Retinal pigment epithelial cell (primary cell): ENCODE measurements at places on chromosomes 7 and 10.

DNA sequence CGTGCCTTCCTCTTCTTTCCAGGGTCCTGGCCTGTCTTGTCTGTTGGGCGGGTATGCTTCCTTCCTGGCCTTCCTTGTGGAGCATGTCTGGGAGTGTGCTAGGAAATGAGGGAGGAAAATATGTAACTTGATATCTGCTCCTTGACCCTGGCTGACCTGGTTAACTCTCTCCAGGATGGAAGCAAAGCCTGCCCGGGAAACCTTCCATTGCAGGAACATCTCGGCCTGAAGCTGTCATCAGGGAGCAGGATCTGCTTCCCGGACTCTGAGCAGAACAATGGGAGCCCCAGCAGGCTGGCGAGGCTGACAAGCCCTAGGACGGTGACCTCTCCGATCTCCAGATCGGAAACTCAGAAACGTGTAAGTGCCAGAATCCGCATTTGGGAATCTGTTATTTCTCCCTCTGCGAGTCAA lies 340.3 kb downstream of the FRMD4A start:
- no peak for DNase-seq

GRCh38 chr7:35263396-35263795 lies 9.5 kb upstream of the TBX20 start:
- DNase-seq, result no peak

GRCh38 chr7:143050931-143051330 lies 1.2 kb upstream of the OR6V1 start:
- DNase-seq, result no peak

DNA sequence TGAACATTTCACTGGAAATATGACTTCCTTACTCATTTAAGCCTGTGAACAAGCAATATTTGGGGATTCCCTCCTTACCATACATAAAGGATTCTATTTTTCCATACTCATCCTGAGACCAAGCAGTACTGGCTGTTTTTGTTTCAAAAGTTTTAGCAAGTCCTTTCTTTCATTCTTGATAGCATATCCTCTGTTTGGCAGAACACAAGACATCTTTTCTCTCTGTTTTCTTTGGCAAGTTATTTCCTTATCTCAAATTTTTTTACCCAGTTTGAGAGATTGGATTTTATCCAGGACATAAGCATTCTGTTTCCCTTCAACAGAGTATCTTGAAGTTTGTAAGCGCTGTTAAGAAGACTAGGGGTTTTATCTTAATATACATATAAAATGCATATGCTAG lies 3.0 kb upstream of the WASL start:
- no peak for DNase-seq

- DNase-seq, result no peak
Measured at GRCh38 chr7:116241291-116241690, 31.0 kb downstream of the TES start.

- no peak for DNase-seq
Measured at GRCh38 chr7:6323967-6324701, 51.7 kb upstream of the CYTH3 start.

DNA sequence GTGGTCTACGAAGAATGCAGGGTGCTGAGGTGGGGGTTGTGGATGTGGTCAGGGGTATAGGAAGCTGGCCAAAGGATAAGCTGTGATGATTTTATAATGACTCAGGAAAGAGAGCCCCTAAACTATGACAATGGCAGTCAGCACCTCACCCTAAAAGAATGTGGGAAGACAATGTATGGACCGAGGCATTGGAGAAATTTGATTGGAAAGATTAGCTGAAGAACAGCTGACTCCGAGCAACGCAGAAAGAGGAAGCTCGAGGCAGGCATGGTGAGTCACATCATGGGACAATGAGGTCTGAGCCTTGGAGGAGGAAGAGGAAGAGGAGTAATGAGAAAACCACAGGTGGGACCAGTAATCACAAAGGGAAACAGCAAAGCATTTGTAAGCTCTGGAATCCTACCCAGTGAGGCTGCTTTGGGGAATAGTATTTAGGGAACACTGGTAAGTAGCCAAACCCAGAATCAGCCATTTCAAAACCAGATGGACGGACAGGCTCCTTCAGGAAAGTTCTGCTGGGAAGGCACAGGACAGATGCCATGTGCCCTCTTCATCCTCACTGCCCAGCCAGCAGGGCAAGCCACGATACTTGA lies 295.4 kb downstream of the PRPF18 start:
- DNase-seq, result peak; percentile 81

- no peak for DNase-seq
Measured at GRCh38 chr7:47411281-47411869, 170.5 kb downstream of the TNS3 start.

GRCh38 chr7:155327590-155328320 lies 30.1 kb downstream of the INSIG1 start:
- no peak for DNase-seq

- DNase-seq, result no peak
Measured at GRCh38 chr7:133570321-133570720, 317.4 kb downstream of the EXOC4 start.

DNA sequence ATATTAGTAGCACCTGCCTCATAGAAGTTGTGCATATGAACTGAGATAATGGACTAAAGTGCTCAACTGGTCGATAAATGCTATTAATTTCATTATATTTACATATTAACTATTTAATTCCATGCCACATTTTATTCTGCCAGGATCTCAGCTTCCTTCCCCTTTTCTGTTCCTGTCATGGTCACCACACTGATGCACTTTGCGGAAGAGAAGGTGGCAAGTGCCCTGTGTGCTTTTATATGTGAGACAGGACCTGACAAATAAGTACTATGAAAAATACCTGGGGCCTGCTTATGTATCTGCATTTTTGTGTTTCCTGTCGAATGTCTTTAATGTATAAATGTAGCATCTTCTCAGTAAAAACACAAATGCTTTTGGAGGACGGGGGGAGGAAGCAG lies 12.2 kb downstream of the ATP6V0E2 start:
- DNase-seq, result no peak

GRCh38 chr10:117819304-117819703 lies 227.4 kb downstream of the RAB11FIP2 start:
- DNase-seq, result no peak

DNA sequence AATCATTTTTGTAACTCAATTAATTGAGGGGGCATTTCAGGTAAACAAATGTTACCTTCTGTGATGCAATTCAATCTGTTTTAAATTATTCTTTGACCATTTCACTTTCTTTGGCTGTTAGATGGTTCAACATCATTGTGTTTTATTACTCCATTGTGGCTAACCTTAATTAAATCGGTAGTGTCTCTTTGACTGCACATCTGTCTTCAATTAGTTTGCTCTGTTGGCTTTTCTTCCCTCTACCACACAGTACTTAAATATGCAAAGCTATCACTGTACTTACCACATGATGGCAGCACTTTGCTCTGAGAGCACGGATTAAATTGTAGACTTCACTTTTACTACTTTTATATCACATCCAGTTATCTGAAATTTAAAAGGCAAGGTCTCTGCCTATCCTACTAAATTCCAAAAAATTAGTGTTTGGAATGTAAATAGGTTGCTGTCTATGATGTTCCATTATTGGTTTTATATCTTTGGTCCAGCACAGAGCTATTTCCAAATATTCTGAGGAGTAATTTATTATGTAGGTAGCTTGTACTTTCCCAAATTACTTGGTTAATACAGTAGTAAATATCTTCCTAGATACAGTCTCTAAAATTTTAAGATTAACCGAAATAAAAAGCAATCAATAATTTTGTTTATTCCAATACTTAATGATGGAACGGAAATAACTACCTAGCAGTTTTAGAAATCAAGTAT lies 352.0 kb downstream of the PCLO start:
- peak; percentile 18 for DNase-seq

- no peak for DNase-seq
Measured at GRCh38 chr10:8700689-8701088, 646.2 kb downstream of the GATA3 start.

DNA sequence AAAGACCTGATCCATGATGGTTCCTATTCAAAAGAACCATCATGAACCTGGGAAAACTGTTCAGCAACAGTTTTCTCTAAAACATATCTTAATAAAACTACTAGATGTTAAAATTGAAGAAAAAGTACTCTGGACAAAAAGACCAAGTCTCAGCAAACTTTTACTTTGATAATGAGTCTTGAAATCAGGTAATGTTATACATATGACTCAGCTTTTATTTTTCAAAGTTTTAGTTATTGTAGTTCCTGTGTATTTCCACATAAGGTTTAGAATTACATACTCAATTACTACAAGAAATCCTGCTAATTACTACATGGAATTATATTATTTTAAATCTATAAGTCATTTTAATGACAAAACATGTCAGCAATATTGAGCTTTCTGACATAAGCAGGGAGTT lies 42.2 kb downstream of the ZNF33B start:
- DNase-seq, result no peak

- no peak for DNase-seq
Measured at GRCh38 chr7:3037259-3037658, 6.4 kb downstream of the CARD11 start.

GRCh38 chr7:152544481-152544927 lies 108.7 kb upstream of the KMT2C start:
- DNase-seq, result no peak

GRCh38 chr10:91700788-91701444 lies 68.0 kb upstream of the PPP1R3C start:
- DNase-seq, result peak; percentile 57

GRCh38 chr7:1979591-1980560 lies 252.9 kb downstream of the MAD1L1 start:
- DNase-seq, result no peak

GRCh38 chr7:134176037-134176350 lies 48.9 kb downstream of the LRGUK start:
- DNase-seq, result no peak

GRCh38 chr7:48063985-48064384 lies 25.1 kb upstream of the UPP1 start:
- no peak for DNase-seq

GRCh38 chr10:30737931-30738391 lies 108.4 kb upstream of the LYZL2 start:
- DNase-seq, result no peak

GRCh38 chr7:139505563-139505962 lies 17.9 kb upstream of the CLEC2L start:
- no peak for DNase-seq

DNA sequence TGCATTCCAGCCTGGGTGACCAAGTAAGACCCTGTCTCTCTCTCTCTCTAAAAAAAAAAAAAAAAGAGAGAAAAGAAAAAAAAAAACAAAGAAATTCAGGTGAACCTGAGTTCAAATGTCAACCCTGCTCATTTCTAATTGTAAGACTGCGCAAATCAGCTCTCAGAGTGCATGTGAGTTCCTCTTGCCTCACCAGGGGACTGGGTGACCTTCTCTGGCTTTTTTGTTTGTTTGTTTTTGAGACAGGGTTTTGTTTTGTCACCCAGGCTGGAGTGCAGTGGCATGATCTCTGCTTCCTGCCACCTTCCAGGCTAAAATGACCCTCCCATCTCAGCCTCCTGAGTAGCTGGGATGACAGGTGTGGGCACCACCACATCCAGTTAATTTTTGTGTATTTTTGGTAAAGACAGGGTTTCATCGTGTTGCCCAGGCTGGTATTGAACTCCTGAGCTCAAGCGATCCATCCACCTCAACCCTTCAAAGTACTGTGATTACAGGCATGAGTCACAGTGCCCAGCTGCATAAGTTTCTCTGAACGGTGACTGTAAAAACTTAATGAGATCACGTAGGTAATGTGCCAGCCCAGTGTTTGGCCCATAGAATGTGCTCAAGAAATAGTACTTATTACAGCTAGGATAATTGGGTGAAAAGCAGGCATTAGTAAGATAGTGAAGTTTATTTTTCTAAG lies 45.3 kb upstream of the BAMBI start:
- DNase-seq, result peak; percentile 42

- DNase-seq, result no peak
Measured at GRCh38 chr10:13483073-13483472, 45.7 kb downstream of the BEND7 start.

GRCh38 chr10:127322286-127322685 lies 125.9 kb upstream of the INSYN2A start:
- DNase-seq, result no peak

GRCh38 chr10:5595994-5596471 lies 70.4 kb downstream of the ASB13 start:
- no peak for DNase-seq

GRCh38 chr7:74043523-74043951 lies 15.6 kb downstream of the ELN start:
- no peak for DNase-seq

- no peak for DNase-seq
Measured at GRCh38 chr10:17747883-17748550, 4.0 kb upstream of the TMEM236 start.

DNA sequence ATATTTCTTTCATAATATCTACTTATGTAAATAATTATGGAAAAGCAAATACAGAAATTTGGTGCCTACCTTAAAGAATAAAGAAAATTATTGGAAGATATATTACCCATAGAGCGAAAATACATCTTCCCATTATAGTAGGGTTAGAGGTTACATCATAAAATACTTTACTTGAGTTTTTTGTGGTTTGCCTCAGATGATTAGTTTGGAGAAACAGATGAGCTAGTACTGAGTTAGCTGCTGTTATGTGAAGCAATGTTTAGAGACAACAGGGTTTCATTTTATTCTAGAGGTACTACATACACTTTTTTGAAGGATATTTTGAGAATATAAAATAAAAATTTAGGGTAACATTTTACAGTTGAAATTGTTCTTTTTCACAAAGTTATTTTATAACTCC lies 2.9 kb upstream of the MLLT10 start:
- DNase-seq, result no peak

- no peak for DNase-seq
Measured at GRCh38 chr10:127145173-127145572, 51.2 kb downstream of the INSYN2A start.

DNA sequence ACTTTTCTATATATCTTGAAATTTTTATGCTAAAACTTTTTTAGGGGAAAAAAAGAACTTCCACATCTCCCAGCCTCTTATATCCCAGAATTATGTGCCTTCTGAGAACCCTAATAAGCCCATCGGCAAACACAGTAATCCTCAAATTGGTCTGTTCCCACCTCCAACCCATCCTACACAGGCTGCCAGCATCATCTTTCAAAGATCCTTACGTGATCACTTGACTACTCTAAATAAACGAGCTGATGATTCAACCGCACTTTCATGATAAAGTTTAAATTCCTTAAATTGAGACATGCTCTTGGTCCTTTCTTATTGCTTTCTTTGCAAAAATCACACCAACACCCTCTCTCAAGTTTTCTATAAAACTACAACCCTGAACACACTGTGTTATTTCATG lies 52.5 kb downstream of the MPP7 start:
- no peak for DNase-seq
